MCF 10A (cell line): ENCODE measurements at places on chromosomes 6 and 20. TPM values are rescaled to one million over a fixed set of nuclear protein-coding genes. Genes with fewer than 3 reads are reported as not detected.
A peak's percentile ranks its signal among the peaks of the same experiment; 100 is the strongest.

- no peaks in the 10 kb centered on the region for H3K4me1 ChIP-seq
- no peaks in the 10 kb centered on the region for H3K27me3 ChIP-seq
- peak overlapping the region; percentile 11 for H3K27ac ChIP-seq
- peak overlapping the region; percentile 72 for H3K4me3 ChIP-seq
Observed at GRCh38 chr6:157981132-157981394, 600 bp upstream of the SYNJ2 start.

Gene CAPN11
- total RNA-seq: not detected in 2 replicates

DNA sequence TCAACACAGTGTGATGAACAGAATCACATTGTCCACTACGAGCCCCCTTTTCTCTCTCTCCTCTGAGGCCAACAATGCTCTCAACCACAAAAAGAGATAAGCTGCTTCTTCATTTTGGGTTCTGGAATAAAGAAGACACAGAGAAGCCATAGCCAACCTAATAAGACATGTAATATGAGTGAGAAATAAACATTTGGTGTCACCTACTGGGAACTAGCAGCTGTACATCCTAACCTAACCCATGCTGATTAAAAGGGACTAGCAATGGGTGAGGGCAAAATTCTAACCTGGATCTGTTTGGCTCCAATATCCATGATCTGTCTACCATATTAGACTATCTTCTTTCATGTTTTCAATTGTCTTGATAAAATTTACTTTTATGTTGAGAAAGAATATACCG, 369.1 kb upstream of the MARCKS start:
- no peak overlapping the region for H3K4me3 ChIP-seq
- H3K36me3 ChIP-seq: no peaks in the 10 kb centered on the region
- no peak overlapping the region for H3K27ac ChIP-seq

- no peaks in the 10 kb centered on the region for H3K4me1 ChIP-seq
- DNase-seq: no peak
Observed at GRCh38 chr20:17228624-17229061, 1.8 kb downstream of the PCSK2 start.

- no peak overlapping the region for H3K27ac ChIP-seq
- H3K4me3 ChIP-seq: no peak overlapping the region
- DNase-seq: no peak
- no peaks in the 10 kb centered on the region for H3K4me1 ChIP-seq
- no peaks in the 10 kb centered on the region for H3K27me3 ChIP-seq
Observed at GRCh38 chr20:49961413-49961812, 21.4 kb upstream of the SNAI1 start.

DNA sequence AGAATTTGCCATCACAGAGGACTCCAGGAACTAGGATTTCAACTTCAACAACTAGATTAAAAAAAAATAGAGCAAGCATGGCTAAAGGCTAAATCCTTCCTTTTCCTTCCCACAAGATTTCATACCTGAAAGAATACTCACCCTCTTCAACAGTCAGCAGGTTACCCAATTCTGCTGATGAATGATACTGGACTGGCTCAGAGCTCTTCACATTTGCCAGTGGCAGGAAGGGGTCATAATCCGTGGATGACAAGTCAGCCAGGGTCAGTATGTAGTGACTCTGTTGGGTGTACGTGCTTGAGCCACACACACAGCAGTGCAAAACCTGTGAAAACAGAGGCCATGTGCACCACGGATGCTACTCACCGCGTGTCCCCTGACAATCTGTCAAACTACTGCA, 152.9 kb downstream of the INSM1 start:
- peak overlapping the region; percentile 29 for H3K27ac ChIP-seq
- no peak overlapping the region for H3K4me3 ChIP-seq
- H3K36me3 ChIP-seq: peaks cover 5% of the 10 kb centered on the region
- H3K4me1 ChIP-seq: peaks cover 19% of the 10 kb centered on the region
- H3K27me3 ChIP-seq: no peaks in the 10 kb centered on the region
